Stimulated activated CD8-positive, alpha-beta memory T cell treated with anti-CD3 and anti-CD28 coated beads, Interleukin-2, amount 100 ng/mL, for 48 hours (primary cell): ENCODE measurements at places on chromosomes 3 and 15.

- no peak for DNase-seq
Measured at GRCh38 chr3:138941259-138941885, 5.6 kb downstream of the FOXL2 start.

- DNase-seq: no peak
Measured at GRCh38 chr3:150385296-150386242, 22.5 kb upstream of the TSC22D2 start.

DNA sequence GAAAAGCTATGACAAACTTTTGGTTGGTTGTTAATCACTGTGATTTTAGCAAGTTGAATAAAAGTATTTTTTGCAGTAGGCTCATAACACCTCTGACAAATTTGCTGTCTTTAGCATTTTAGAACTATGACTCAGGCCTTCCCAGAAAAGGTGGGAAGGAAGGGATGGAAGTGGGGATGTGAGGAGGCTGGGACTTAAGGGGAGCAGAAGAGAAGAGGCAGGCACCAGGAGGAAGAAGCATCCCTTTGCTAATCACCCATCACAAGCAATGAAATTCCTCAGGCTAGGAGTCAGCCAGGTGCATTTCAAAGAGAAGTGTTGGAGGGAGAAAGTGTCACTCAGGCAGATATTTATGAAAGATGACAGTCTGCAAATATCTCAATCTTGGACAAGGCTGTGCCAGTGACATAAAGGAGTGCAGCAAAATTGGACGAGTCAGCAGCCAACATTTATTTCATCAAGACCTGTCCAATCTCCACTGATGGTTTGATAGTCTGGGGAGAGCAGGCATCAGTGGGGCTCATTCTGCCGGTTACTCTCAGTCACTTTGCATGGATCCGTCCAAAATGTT is 337.3 kb upstream of the ARRDC4 start:
- no peak for DNase-seq

DNA sequence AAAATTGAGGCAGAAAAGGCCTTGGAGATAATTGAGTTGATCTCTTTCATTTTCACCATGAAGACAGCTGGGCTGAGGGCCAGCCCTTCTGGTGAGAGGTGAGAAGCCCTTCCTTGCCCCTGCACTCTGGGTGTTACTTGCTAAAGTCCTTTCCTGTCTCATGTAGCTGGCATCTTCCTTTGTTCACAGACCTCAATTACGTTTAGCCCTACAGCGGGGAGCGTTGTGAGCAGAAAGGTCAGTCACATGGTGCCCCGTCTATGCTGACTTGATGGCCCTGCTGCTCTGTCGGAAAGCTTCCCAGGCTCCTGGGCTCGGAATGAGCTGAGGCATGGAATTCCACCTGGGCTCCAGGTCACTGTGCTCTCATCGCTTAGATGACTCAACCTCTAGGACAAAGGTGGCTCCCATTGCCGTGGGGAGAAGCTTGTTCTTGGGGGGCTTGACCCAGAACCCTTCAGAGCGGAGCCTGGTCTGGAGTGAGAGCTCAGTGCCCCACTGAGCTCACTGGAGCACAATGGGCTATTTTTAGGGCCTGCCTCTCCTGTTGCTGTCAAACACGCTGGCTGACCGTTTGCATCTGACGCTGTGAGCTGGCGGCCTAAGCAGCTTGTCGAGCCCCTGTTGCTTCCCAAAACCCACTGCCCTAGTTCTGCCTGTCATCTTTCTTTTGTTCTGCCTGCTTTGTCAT is 47.0 kb downstream of the RPLP1 start:
- no peak for DNase-seq

- DNase-seq: no peak
Measured at GRCh38 chr3:116242825-116243224, 202.5 kb downstream of the LSAMP start.

DNA sequence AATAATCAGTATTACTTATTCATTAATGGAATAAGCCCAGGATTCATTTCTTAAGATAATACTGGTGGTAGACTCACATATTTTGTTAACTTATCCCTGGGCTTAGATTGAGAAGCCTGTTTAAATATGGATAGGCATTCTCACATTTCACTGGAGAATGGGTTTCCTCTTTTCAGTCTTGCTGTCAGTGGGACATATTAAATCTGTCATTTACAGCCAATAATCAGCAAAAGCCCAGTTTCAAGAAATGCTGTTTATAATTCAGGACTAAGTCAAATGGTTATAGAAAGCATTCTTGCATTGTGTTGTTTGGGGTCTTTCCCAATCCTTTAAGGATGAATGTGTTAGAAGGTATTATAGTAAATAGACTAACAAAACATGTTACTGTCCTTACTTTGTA is 143.7 kb upstream of the NAALADL2 start:
- DNase-seq: no peak

DNA sequence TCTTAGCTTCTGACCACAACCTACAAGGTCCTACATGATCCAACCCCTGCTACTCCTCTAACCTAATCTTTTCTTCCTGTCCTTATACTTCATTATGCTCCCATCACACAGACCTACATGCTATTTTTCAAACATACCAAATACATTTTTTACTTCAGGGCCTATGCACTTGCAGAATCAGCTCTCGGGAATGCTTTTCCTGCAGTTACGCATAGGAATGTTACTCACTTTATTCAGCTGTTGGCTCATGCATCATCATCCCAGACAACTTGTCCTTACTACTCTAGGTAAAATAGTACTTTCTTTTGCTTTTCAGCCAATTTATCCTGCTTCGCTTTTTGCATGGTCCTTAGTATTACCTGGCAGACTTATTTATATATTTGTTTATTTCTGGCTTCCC is 105.6 kb downstream of the OXSM start:
- DNase-seq: no peak

- no peak for DNase-seq
Measured at GRCh38 chr3:186110975-186111974, 2.4 kb upstream of the ETV5 start.

DNA sequence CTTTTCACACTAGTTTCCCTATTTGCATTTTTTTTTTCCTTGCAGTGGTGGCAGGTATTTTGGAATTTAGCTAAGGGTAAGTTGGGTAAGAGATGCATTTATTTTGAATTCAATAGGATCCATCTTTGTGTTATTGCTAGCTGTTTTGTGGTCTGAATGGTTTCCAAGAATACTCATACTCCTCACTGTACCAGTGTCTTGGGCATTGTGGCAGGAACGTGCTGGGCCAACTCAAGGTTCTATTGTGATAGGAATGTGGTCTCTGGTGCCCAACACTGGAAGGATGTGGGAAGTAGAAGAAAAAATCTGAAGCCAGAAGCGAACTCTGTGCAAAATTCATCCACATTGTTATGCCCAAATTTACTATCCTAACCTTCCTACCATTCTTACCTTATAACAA is 135.6 kb downstream of the RBMS3 start:
- DNase-seq: no peak

DNA sequence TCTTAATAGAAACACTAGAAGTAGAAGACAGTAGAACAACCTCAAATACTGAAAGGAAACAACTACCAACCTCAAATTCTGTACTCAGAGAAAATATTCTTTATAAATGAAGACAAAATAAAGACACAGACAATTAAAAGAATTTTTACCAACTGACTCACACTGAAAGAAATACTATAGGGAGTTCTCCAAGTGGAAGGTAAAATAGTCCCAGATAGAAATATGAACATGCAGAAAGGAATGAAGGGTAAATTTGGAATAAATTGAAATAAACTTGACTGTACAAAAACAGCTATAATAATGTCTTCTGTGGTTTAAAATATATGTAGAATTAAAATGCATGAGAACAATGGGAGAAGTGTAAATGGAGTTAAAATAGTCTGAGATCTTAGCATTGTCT is 36.7 kb upstream of the CCDC174 start:
- no peak for DNase-seq

- no peak for DNase-seq
Measured at GRCh38 chr15:67690936-67691335, 134.4 kb upstream of the SKOR1 start.

- DNase-seq: no peak
Measured at GRCh38 chr3:153972862-153973261, 148.3 kb upstream of the ARHGEF26 start.

GRCh38 chr3:181872887-181873286 is 161.2 kb downstream of the SOX2 start:
- no peak for DNase-seq

DNA sequence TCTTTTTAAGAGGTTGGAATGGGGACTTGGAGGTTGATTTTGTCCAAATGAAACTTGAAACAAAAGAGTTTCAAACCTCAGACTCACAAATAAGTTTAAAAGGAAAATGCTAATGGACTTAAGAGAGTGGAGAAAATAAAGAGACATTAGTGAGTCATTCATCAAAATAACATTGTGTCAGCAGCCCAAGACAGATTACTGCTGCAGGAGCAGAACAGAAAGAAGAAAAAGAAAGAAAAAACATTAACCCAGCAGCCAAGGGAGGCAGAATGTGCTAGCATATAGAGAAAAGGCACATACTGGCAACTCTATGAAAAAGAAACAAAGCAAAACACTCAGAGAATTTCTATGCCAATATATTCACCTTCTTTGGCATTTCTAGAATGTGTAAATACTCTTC is 42.6 kb downstream of the ADAMTS9 start:
- DNase-seq: no peak

DNA sequence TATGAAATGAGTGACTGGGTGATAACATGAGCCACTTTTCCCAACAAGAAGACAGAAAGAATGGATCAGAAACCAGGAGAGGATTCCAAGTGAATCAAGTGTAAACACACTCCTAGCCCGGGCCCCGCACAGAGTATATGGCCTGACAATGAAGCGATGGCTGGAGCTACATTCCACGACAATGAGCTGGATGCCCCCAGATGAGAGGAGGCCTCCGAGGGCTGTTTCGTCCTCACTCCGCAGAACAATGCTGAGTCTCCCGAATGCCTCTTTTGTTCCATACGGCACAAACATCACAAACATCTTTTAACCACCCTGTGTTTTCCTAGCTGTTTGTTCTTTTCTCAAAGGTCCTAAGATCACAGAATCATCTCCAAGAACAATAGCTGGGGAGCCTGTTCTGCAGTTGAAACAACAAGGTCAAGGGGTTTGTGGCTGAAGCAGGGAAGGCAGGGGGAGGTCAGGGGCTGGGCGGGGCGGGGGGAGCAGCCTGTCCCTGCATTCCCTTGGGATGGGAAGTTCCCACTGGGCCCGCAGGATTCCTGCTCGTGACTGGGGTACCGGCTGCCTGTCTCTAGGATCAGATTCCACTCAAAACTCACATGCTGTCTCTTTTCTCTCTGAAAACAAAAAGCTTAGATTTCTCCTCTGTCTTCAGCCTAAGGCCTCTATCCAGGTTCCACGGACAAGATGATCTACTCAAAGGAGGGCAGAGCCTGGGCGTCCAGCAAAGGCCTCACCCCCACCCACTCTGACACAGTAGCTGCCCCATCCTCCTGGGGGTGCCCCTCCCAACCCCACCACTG is 151.3 kb downstream of the XXYLT1 start:
- DNase-seq: no peak

DNA sequence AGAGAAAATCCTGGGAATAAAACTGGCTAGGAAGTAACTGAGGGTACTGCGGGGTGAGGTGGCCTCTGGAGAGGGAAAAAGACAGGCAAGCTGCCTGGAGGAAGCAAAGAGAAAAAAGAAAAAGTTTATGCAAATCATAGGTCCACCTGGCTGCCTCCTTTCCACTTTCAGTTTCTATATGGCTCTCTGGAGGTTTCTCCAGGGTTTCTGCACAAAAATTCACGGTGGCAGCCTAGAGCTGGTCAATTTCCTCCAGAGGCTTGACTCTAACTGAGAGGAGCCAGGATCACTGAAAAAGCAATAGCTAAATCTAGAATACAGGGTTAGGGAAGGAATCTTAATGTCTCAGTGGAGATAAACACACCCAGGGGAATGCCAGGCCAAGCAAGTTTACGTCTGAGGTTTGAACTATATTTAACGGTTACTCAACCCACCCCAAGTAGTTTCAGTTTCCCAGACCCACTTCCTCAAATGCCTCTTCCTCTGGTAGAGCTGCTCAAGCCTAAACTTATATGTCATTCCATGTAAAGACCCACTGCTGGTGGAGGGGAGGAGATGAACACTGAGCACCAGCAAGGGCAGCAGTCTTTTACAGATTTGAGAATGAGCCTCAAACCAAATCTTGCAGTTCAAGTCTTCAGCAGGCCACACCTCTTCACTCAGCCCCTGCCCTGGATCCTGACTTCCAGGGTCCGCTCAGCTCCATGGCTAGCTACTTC is 5.7 kb downstream of the LYSMD2 start:
- DNase-seq: peak; percentile 3

- DNase-seq: peak; percentile 68
Measured at GRCh38 chr3:45592830-45593707, 1.5 kb upstream of the LIMD1 start.

- DNase-seq: no peak
Measured at GRCh38 chr3:66418475-66418931, 82.3 kb downstream of the LRIG1 start.

GRCh38 chr3:52436500-52437149 is 8.3 kb downstream of the SEMA3G start:
- no peak for DNase-seq

- DNase-seq: no peak
Measured at GRCh38 chr15:35450492-35450891, 95.5 kb downstream of the DPH6 start.

- no peak for DNase-seq
Measured at GRCh38 chr3:59392116-59392515, 342.3 kb upstream of the CFAP20DC start.

DNA sequence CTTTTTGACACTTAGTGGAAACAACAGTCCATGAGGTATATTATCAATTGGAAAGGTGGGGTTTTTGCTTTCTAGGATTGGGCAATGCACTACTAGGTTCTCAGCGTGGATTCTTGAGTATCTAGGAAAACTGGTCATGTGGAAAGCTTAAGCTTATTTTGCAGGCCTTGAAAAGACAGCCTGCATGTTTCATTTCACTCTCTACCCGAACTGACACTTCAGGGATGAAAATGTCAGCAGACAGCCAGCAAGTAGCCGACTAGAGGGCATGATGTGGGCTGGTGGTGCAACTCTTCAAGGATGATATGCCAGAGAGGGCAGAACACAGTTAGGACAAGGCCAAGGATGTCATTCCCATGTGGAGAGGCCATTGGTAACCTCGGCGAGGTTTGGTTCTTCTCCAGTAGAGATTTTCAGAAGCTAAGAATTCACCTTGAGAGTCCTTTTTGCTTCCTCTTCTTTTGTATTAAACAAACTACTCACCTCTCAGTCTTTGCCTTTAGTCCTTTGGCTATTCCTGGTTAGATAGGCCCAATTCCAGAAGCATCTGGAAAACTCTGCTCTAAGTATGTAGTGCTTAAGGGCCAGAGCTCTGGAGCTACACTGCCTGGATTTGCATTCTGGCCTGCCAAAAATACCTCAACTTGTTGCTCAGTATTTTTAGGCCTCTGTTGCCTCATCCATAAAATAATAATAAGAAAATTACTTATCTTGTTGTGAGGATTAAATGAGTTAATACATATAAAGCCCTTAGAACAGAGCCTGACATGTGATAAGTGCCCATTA is 17.9 kb downstream of the LPP start:
- no peak for DNase-seq

- DNase-seq: no peak
Measured at GRCh38 chr3:10889206-10889960, 73.4 kb downstream of the SLC6A11 start.

- DNase-seq: no peak
Measured at GRCh38 chr15:39172380-39173281, 408.2 kb upstream of the THBS1 start.

- DNase-seq: no peak
Measured at GRCh38 chr15:25810154-25810553, 53.0 kb downstream of the ATP10A start.
